Endodermal cell (in vitro differentiated cells): ENCODE measurements at places on chromosomes 2 and 18. TPM values are rescaled to one million over a fixed set of nuclear protein-coding genes. Genes with fewer than 3 reads are reported as not detected.
A peak's percentile ranks its signal among the peaks of the same experiment; 100 is the strongest.

DNA sequence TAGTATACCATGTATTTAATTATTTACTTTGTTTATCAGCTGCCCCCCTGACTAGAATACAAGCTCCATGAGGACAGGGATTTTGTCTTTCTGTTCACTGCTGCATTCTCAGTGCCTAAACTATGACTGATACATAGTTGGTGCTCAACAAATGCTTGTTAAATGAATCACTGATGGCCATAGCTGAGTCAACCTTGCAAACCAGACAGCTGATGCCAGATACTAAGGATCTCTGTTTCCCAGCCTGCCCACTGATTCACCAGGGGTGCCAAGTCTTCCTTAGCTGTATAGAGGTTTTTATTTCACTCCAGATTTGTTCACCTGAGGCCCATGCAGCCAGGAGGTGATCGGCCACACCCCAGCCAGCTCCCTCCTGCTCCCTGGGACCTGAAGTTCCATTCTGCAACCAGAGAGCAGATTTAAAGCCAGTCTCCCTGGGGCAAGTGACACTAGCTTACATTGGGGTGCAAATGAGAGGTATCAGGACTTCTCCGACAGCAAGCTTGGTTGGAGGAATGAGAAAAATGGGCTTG is 92.2 kb downstream of the C1QL2 start:
- DNase-seq: no peak

DNA sequence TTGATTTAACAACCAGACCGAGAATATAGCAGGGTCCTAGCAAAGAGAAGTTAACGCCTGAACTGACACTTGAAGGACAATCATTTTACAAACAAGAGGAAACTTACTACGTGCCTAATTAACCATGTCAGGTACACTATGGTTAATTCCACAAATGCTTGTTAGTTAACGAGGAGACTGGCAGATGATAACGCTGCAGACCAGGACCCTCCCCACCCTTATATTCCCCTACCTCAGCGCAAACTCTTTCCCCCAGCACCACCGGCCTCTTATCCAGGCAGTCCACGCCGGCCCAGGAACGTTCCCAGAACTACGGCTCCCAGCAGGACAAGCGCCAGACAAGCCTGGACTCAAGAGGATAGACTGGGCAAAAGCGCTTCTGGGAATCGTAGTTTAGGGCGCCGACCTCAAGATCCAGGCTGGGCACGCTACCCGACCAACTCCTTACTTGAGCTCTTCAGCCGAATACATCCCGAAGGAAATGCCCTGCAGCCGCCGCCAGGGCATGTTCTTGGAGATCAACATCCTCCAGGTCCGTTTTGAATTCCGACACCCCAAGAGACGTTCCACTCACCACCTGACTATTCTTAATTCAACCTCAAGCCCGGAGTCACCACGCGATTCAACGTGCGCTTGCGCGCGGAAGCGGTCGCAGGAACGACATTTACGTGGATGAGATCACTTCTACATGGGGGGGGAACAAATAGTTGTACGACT is at the start of gene POLR1A:
POLR1A (minus strand) TSS at position 635 of the 717 bp plus-strand sequence; CDS start at position 525, 110 bp downstream.
- peak; percentile 96 for DNase-seq

- no peak for DNase-seq
These were observed 8.0 kb downstream of the OTOF start for GRCh38 chr2:26469955-26470354.

- no peak for DNase-seq
These were observed 25.5 kb downstream of the MPPE1 start for GRCh38 chr18:11882636-11883035.

DNA sequence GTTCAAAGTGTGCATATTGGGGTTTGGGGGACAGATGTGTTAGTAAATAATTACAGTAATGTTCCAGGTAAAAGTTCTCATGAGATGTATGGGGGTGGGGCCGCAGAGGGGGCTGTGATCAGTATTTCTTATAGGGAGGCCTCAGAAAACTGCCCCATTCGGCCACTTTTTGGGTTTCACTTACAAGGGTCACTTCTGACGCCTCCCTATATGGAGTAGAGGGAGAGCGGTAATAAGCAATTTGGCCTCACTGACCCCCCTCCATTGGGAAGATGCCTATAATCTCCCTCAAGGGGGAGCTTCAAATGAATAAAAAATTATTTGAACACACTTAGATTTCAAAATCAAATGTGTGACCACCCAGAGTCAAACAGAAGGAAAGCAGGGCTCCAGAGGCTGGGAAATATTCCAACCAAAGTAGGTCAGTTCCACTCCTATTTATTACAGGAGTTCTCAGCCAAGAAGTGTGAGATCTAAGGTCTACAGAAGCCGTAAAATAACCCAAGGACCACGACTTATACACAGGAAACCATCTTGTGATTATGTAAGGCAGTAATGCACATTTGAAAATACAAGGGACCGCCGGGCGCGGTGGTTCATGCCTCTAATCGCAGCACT is 2.7 kb downstream of the SCTR start:
- no peak for DNase-seq

DNA sequence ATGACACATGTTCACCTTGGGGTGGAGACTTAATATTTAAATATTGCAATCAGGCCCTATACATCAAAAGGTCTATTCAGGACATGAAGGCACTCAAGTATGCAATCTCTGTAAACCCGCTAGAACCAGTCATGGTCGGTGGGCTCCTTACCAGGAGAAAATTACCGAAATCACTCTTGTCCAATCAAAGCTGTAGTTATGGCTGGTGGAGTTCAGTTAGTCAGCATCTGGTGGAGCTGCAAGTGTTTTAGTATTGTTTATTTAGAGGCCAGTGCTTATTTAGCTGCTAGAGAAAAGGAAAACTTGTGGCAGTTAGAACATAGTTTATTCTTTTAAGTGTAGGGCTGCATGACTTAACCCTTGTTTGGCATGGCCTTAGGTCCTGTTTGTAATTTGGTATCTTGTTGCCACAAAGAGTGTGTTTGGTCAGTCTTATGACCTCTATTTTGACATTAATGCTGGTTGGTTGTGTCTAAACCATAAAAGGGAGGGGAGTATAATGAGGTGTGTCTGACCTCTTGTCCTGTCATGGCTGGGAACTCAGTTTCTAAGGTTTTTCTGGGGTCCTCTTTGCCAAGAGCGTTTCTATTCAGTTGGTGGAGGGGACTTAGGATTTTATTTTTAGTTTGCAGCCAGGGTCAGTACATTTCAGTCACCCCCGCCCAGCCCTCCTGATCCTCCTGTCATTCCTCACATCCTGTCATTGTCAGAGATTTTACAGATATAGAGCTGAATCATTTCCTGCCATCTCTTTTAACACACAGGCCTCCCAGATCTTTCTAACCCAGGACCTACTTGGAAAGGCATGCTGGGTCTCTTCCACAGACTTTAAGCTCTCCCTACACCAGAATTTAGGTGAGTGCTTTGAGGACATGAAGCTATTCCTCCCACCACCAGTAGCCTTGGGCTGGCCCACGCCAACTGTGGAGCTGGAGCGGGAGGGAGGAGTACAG is 108.1 kb downstream of the XRCC5 start:
- no peak for DNase-seq

GRCh38 chr2:207469943-207470729 is 59.6 kb upstream of the CREB1 start:
- no peak for DNase-seq

DNA sequence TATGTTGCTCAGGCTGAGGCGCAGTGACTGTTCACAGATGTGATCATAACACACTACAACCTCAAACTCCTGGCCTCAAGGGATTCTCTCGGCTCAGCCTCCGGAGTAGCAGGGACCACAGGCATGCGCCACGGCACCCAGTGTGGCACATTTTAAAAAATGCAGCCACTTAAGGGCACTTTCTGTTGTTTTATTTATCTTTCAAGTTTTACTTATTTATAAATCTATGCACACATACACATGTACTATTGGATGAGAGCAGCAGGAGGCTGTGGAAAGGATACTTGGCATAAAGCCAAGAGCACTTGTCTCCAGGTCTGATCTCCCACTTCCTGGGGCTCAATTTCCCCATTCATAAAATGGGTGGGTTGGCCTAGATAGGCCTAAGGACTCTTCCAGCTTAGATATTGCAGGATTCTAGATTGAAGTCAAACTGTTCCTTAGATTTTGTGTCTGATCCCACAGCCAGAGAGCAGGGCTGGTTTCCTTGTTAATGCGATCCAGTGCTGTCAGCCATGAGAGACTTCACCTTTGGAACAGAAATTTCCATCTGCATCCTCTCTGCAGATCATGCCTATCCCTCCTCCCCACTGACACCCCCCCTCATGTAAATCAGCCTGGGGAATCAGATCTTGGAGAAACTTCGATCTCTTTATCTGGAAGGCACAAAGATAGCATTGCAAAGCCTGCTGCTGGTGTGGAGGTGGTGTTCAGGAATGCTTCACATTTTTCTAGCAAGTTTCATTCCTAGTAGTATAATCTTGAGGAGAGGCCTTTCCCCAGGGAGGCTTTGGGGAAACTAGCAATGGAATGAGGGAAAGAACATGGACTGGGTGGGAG is 24.7 kb downstream of the PCBP1 start:
- DNase-seq: peak; percentile 61

- no peak for DNase-seq
These were observed 79.6 kb downstream of the MIB1 start for GRCh38 chr18:21820033-21820810.

DNA sequence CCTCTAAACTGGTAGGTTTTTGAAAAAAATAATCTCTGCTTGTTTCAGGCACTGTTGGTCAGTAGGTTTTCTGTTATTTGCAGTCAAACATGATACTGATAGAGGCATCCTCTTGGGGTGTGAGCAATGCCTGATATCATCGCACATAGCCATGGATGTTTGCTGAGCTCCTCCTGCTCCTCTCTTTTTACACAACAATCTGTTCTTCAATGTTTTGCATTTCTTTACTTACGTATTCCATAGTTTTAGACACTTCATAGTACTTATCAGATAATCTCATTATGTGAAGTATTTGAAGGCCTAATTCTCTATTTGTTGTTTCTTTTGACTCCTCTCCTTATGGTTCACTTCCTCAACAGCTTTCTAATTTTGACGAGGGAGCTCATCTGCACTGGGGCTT is 23.0 kb upstream of the HS6ST1 start:
- no peak for DNase-seq

The CHRNA1 gene
- total RNA-seq: not detected in 3 replicates

The SDC1 gene
- 6.4 to 20.2 TPM (median 19.2 TPM) in 3 replicates for total RNA-seq

The FAM237A gene
- total RNA-seq: not detected in 2 replicates
